ENCODE measurements at places on chromosomes 11 and 22.

DNA sequence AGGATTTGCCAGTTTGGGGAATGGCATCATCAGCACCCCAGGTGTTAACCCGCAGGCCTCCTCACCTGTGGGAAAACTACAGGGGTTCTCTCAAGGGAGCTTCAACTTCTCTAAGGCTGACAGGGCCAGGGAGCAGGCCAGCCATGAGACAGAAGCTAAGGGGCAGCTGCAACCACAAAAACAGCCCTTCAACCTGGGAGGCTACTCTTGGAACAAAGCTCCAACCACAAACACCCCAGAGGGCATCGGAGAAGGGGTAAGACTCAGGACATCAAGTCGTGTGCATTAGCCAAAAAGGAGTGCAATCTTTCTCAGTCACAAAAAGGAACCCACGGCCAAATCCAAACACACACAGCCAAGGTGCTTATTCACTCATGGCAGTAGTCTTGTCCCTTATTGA lies 103.0 kb downstream of the PLEKHA7 start:
- DNase-seq, result no peak

- no peak for DNase-seq
These were observed 43.7 kb downstream of the OSBPL5 start for GRCh38 chr11:3121416-3121815.

DNA sequence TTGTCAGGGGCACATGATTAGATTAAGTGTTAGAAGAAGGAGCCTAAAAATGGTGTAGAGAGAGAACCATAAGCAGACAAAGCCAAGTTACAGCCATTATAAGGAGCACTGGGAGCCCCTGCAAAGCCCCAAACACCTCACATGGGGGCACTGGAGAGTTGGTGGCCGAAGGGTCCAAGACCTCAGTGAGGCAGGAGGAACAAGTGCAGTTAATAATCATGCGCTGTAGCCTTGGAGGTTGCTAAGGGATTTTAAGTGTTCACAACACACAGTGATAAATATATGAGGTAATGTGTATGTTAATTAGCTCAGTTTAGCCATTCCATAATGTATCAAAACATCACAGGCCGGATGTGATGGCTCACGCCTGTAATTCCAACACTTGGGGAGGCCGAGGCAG lies 54.4 kb upstream of the JAM3 start:
- no peak for DNase-seq

- DNase-seq, result no peak
These were observed 24.3 kb downstream of the BCR start for GRCh38 chr22:23204541-23205157.

DNA sequence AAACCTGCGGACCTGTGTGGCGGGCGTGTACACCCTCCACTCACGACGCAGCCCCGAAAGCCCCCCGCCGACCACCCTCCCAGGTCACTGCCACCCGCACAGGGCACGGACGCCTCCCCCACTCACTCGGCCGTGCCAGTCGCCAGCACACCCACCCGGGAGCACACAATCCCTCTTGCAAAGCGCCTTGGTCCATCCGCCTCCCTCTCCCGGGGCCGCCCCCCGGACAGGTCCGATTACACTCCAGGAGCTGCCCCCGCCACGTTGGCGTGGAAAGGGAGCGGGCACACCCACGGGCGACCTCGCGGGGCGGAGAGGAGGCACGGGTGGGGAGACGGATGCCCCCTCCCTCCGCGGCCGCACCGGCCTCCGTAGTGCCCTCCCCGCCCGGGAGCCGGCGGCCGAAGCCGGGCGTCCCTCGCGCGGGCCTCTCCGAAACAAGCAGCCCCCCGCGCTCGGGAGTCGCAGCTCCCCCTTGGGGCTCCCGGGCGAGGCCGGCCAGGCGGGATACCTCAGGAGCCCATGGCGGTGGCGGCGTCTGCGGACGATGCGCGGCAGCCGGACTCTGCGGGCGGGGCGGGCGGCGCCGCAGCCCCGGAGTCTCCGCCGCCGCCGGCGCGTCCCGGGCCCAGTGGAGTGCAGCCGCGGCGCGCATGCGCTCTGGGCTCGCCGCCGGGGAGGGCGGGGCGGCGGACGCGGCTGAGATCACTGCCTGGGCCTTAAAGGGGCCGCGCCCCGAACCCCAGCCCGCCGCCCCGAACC lies at the start of gene TMEM184B:
TMEM184B (minus strand) TSS at position 638 of the 762 bp plus-strand sequence. CDS start 25,049 bp downstream, outside the sequence.
- peak; percentile 53 for DNase-seq

DNA sequence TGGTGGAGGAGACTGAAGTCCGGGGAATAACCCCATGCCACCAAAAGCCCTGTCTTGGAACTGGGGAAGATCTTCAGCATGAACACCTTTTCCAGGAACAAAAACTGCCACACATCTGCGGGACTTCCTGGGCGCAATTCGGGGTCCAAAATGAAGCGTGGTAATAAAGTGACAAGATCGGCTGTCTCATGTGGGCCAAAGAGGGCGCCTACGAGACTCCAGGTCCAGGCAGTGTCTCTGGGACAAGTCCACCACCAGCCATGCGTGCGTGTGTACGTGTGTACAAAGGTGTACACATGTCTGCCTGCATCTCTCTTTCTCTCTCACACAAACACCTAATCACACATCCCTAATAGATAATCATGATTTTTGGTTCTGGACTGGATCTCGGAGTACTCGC lies 8.9 kb upstream of the MYBPC3 start:
- DNase-seq, result no peak

DNA sequence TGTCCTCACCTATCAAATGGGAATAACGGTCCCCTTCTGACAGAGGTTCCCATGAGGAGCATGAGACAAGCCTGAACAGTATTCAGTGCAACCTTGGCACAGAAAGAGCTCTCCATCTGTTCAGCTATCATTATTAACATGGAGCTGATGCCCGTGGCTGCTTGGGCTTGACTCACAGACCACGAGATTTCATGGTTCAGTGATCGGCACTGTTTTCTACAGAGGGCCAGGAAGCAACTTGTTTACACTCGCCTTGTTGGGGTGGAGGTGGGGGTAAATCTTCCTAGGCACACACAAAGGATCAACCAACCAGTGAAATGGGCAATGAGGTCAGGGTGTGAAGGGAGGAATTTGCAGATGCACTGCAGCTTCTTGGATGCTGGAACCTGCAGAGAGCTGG lies 88.2 kb downstream of the CWC15 start:
- no peak for DNase-seq

DNA sequence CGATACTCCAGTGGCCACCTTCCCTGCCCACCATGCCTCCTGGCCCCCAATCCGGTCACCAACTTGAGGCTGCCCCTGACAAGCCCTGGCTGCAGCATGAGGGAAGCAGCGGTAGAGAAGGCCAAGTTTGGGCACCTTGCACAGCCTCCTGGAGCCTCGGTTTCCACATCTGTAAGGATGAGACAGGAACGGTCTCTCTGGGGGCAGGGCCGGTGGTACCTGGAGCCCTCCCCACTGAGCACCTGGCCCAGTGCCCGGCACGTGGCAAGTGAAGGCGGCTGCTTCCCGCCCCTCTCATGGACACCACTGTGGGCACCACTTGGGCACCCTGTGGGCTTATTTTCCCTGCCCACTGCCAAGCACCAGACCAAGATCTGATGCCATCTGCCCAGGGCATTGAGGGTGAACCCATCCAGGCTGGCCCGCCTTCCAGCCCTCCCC lies 77.8 kb downstream of the CDKN1C start:
- no peak for DNase-seq

DNA sequence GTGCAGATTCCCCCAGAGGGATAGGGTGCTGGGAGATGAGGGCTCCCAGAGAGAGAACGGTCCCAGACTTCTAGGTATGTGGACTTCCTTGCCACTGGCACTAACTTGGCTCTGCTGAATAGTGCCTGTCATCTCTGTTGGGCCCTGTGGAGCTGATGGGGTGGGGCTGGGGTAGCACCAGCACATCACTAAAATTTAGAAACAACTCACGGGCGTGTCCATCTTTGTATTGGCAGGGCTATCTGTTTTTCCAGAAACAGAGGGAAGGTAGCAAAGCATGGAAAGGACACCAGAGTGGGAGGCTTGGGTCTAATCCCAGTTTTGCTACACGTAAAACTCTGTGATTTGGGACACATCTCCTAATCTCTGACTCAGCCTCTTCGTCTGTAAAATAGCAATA lies 25.8 kb downstream of the SWAP70 start:
- DNase-seq, result no peak

DNA sequence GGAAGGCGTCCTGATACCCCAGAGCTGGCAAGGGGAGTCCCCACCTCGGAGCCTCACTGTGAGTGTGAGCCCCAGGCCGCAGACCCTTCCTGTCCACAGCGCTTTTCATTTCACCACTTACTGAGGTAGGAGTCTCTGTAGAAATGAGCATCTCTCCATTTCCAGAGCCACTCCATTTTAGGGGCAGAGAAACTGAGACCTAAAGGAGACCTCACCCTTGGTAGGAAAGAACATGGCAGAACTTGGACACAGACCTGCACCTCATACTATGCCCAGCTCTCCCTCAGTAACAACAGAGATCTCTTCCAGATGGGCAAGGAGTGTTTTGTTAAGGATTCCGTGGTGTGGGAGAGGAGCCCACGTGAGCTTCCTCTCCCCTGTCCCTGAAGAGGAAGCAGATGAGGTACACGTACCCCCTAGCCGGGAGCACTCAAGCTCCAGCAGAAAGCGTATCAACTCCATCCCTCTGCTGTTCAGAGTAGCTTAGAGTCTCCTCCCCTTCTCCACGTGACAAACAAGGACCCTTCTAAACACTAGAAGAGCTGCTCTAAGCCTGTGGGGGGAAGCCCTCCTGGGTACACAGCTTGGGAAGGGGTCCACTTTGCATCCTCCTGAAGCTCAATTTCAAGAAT lies 532 bp upstream of the VSIG2 start:
- peak; percentile 7 for DNase-seq

DNA sequence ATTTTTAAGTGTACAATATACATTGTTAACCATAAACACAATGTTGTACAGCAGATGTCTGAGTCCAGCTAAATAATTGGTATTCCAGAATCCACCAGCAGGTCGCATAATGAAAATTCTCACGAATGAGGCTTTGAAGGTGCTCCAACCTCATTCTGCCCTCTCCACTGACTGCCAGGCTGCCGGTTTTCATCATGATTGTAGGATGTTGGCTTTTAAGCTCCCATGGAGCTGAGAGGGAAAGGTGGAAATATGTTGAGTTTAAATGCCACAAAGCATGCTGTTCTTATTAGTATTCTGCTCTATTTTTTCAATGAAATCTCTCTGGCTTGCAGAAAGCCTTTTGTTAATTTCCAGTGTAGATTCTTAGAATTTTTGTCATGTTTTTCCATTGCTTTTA lies 337.2 kb upstream of the DDI1 start:
- no peak for DNase-seq

DNA sequence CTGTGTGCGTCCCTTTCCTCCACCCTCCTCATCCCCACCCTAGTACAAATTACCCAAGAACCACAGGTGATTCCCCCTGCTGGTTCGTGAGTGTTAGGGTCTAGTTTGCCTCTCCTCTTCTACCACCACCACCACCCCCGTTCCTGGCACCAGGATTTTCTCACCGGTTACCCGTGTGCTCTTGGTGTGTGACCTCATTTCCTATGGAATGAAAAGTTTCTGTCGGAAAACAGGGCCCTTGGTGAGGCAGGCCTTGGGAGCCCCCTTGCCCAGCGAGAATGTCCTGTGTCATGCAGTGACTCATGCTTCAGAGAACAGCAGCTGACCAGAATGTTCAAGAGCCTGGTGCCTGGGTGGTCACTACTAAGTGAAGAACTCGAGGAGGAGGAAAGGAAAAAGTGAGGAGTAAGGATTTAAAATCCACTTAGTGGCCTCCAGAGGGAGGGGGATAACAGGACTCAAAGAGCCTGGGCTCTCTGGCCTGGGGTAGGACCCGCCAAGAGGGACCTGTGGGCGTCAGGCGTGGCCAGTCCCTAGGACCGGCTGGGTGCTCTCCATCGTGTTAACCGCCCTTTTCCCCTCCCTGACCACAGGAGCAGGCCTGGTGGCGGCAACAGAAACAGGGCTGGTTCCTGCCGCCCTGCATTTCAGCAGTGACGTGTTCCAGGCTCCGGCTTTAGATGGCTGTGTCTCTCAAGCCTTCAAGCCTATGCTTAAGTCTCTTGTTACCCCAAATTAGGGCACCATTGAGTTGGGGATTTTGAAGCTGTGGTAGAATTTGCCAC lies 30.2 kb downstream of the C22orf31 start:
- DNase-seq, result no peak

DNA sequence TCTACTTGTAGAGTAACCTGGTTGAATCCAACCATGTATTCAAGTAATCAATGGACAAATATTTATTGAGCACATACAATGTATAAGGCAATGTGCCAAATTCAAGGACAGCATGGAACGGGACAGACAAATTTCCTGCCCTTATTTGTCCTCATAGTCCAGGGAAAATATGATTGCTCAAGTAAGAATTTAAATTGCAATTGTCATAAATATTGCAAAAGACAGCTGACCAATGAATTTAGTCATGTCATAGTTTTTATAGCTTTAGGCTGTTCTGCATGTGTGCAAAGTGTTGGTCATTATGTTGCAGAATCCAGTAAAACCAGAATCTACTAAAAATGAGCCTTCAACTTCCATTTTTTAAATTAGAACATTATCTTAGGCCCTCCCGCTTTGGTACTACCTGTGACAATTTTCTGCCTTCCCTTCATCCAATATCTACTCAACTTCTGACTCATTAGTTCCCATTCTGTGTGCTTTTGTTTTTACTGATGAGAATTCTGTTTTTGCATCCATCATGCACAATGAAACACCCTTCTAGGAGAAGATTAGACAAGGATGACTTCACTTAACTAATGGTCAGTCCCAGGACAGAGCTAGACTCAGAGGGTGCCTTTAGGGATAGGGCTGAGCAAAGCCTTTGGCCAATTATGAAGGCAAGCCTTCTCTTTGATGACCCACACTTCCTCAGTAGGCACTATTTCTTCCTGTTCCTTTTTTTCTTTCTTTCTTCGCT lies 45.8 kb upstream of the FIBIN start:
- DNase-seq, result no peak

- DNase-seq, result no peak
These were observed 929.9 kb downstream of the NTM start for GRCh38 chr11:132300283-132300682.

GRCh38 chr11:14812757-14813156 lies 79.3 kb downstream of the CYP2R1 start:
- peak; percentile 34 for DNase-seq

DNA sequence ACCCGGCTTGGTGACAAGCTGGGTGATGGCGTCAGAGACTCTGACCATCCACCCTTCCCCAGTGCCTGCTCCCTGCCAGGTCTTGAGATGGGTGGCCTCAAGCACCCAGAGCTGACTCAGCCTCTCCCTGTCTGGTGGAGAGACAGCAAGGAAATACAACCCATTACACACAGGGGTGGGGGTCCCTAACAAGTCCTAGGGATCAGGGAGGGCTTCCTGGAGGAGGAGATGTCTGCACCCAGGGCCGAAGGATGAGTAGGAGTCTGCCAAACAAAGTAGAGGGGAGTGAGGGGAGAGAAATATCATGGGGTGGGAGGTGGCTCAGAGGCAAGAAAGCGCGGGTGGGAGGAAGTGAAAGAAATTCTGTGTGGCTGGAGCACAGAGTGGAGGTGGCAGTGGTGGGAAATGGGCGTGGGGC lies 6.8 kb downstream of the MAFF start:
- peak; percentile 17 for DNase-seq

- no peak for DNase-seq
These were observed 21.8 kb upstream of the SLC5A12 start for GRCh38 chr11:26743622-26744021.

DNA sequence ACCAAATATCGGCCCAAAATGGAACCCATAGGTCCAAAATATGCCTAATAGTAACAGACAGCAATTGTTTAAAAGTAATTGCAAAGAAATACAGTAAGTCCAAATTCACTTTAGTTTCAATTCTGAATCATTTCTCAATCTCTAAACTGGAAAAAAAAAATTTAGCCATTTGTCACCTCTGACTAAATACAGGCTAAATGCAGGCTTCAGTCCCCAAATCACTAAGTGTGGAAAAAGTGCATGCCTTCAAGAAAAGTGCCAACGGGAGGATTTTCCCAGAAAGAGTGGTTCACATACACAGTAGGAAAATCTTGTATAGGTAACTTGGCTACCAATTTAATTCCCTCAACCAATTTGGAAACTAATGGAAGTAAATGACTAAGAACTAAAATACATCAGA lies 35.7 kb downstream of the SIK3 start:
- DNase-seq, result no peak

Measured in MV-4-11 (cell line).